Calu3 (cell line): ENCODE measurements at places on chromosomes 12 and 14.

DNA sequence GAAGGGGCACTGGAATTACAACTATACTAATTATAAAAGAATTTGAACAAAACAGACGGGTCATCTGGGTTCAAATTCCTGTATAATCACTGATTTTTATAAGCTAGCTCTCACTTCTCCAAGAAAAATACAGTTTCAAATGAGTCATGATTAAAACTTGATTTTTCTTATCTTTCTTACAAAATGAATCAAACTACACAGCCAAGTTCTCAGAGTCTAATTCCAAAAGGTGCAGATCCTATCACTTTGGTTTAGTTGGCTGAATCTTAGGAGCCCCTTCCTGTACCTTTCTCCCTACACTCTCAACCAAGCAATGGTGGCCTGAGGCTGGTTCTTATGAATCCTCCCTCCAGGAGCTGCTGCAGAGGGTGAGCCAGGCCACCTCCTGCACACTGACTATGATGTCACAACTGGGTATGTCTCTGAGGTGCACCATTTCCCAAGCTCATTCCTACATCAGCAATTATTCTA lies 43.8 kb upstream of the BMP4 start:
- no peak for DNase-seq

- no peak for DNase-seq
These were observed 226.4 kb downstream of the ANO2 start for GRCh38 chr12:5718680-5719079.

GRCh38 chr12:24535334-24536069 lies 413.4 kb downstream of the BCAT1 start:
- DNase-seq: no peak

- peak; percentile 53 for DNase-seq
These were observed 642 bp downstream of the SLC38A2 start for GRCh38 chr12:46371718-46372543.

GRCh38 chr12:71797531-71797930 lies 42.0 kb upstream of the TBC1D15 start:
- DNase-seq: no peak

DNA sequence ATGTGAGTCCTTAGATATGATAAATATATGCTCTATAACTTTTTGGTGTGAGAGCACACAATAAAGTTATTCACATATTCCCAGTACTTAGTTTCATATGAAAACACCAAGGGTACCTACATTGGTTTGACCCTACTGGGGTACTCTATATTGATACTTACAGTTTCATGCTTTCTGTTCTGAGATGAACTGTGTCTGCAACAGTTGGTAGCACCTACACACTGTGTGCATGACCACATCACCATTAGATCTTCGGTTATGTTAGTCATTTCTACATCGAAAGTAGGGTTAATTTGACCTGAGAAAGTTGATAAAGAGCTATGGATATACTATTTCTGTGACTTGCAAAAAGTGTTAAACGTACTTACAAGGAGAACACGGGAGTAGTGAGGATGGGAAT lies 337.2 kb downstream of the NPAS3 start:
- no peak for DNase-seq

DNA sequence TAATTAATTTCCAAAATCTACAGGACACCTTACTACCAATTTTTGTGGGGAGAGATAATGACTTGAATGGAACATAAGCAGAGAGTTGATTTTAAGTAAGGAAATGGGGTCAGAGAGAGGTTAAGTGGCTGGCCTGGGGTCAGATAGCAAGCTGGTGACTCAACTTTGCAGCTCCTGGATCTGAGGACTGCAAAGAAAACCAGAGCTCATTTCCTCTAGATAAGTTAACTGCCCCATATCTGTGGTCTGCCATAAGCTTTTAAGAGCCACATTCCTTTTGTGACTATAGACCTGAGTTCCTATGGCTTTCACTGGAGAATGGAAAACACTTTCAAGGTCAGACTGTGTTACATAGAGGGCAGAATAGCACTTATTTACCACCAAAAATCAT lies 201.2 kb upstream of the PRICKLE1 start:
- DNase-seq: peak; percentile 56

- peak; percentile 5 for DNase-seq
These were observed 148.0 kb upstream of the PDE3A start for GRCh38 chr12:20220339-20220738.

DNA sequence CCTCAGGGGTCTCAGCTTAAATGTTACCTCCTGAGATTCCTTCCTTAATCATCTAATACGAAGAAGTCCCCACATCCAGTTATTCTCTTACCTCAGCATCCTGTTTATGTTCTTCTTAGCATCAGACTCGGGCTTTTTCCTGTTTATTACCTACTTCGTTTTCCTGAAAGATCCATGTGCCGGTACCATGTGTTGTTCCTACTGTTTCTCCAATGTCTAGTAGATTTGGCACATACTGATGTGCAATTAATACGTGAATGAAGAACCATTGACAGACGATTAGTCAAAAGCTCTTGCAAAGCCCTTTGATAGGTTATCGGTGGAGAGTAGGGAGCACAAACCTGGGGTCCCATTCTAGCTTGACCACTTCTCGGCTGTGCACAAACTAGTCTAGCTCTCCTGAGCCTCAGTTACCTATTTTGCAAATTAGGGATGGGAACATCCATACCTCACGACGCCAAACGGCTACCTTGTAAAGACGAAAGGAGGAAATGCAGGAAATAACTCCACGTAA lies 735 bp upstream of the MAPKAPK5 start:
- DNase-seq: no peak

- no peak for DNase-seq
These were observed 68.2 kb downstream of the HECTD1 start for GRCh38 chr14:31139301-31139847.

GRCh38 chr12:84276215-84276614 lies 636.4 kb downstream of the SLC6A15 start:
- no peak for DNase-seq

GRCh38 chr12:53128780-53129569 lies 25.7 kb downstream of the SOAT2 start:
- DNase-seq: no peak

DNA sequence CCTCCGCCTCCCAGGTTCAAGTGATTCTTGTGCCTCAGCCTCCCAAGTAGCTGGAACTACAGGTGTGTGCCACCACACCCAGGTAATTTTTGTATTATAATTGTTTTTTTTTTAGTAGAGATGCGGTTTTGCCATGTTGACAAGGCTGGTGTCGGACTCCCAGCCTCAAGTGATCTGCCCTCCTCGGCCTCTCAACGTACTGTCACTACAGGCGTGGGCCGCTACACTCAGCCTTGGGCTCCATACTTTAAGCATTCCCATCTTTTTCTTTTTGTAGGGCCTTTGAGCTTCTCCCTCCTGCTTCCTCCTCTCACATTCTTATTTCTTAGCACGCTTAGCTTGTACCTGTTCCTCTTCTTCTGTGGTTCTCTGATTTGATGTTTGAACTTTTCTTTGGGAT lies 62.8 kb downstream of the SERPINA3 start:
- DNase-seq: no peak

- no peak for DNase-seq
These were observed 5.5 kb upstream of the RNASE1 start for GRCh38 chr14:20808162-20808483.

GRCh38 chr14:36518586-36519430 lies 1.2 kb downstream of the NKX2-1 start:
- DNase-seq: no peak

DNA sequence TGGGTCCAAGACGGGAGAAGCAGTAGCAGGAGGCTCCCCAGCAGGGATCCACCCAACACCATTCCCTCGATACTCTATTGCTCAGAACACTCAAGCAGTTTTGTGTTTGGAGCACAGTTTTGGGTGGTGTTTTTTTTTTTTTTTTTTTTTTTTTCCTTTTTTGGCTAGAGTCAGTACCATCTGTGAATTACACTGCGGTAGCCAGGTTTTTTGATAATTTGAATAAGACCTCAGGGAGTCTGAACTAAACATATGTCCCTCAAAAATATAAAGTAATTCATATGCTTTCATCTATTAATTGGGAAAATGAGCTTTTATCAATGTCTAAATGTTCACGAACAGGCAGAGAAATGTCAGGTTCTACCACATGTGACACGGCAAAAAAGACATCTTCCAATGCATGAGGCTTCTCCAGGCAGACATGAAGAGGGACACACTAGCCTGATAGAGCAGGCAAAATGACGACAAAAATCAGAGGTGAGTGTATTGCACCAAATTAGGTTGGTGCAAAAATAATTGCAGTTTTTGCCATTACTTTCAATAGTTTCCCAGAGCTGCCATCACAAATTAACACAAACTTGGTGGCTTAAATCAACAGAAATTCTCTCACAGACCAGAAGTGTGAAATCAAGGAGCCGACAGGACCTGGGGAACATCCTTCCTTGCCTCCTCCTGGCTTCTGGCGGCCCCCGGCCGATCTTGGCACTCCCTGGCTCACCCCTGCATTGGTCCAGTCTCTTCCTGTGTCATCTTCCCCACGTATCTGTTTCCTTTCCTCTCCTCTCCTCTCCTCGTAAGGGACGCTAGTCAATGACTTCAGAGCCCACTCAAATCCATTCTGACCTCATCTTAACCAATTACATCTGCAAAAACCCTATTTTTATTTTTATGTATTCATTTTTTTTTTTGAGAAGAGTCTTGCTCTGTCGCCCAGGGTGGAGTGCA lies 33.9 kb downstream of the FOXN3 start:
- DNase-seq: no peak

DNA sequence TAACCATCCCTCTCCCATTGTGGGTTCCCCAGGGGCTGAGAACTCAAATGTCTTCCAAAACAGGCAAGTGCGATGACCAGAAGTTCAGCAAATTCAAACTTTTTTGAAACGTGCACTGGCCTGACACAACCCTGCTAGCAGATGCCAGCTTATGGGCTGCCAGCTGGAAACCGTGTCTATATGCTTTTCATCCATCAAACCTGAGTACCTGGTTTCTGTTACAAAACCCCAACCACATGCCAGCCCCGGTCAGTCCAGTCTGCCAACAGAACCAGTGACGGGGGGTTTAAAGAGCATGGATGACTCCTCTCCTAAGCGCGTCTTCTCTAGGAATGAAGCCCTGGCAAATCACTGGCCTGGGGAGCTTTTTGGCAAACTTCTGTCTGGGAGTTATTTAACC lies 189.7 kb downstream of the TTC7B start:
- no peak for DNase-seq

- DNase-seq: no peak
These were observed 52.4 kb downstream of the EMP1 start for GRCh38 chr12:13248964-13249363.

DNA sequence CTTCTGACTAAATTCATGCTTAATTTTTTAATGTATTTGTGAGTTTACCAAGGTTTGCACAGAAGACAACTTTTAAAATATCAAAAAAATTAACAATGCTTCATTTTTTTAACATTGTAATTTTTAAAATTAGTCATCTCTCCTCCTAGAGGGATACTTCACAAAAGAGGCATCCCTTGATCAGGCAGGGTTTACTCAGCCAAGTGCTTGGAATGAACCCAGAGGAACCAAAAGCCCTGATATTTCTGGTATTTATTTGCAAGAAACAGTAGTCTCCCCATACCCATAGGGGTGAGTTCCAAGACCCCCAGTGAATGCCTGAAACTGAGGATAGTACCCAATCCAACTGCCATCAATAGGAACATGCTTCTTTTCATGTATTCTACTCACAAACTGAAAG lies 52.5 kb downstream of the GARIN6 start:
- no peak for DNase-seq

DNA sequence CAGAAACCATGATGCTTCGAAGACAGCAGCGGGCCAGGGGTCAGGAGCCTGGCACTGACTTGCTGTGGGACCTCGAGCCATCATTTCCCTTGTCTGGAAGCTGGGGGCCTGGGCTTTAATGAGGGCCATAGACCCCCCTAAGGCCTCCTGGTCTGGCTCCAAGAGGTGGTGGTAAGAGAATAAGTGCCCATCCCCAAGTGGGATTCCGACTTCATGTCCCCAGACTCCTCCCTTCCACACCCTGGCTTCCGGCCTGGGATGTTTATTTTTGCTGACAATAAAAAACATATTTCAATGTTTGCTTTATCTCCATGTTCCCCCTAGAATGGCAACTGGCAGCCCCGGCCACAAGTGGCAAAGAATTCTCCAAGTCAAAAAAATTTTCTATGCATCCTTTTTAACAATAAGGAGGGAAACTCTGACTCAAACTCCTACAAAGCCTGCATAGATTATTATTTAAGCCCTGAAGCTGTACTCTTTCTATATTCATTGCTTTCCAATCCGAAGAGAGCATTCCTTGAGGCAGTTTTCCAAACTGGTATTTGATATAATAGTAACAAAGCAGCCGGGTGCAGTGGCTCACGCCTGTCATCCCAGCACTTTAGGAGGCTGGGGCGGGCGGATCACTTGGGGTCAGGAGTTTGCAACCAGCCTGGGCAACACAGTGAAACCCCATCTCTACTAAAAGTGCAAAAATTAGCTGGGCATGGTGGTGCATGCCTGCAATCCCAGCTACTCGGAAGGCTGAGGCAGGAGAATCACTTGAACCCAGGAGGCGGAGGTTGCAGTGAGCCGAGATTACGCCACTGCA lies 84.0 kb downstream of the ITPK1 start:
- no peak for DNase-seq

GRCh38 chr12:50052544-50052943 lies 4.9 kb upstream of the ASIC1 start:
- no peak for DNase-seq

DNA sequence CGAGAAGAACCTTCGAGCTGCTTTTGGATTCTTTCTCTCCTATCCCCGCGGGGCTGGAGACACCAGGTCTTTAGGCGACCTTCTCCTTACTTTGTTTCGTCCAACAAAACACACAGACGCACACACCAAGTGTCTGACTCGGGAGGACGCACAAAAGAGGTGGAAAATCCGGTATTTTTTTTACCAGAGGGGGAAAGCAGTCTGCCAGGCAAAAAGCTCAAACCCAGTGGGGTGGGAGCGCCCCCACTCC lies 2.1 kb downstream of the SIX4 start:
- DNase-seq: no peak

DNA sequence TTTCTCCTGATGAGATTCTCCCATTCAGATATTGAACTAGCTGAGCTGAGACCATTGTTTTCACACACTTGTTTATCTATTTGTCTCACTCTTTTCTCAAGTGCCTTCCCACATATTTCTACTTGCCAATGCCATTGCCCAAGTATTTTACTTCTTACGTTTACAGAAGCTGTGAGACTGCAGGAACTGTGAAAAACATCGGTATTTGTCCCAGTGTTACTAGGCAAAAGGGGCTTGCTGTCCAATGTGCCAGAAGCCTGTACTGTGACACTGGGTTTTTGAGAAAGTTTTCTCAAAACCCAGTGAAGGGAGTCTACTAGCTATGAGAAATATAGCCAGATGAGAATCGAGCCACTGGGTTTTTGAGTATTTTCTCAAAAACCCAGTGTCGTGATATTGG lies 37.5 kb downstream of the WDR20 start:
- no peak for DNase-seq

- DNase-seq: no peak
These were observed 145.7 kb upstream of the ALG10 start for GRCh38 chr12:33876618-33877017.

GRCh38 chr14:78329371-78329770 lies 159.2 kb downstream of the NRXN3 start:
- no peak for DNase-seq

GRCh38 chr12:10673659-10674384 lies at the start of gene STYK1:
Gene STYK1, minus strand, starts transcription at chr12:10674052. Its CDS starts 39,434 bp downstream, at chr12:10634618.
- peak; percentile 91 for DNase-seq
